ENCODE measurements at places on chromosomes 4 and X. TPM values are rescaled to one million over a fixed set of nuclear protein-coding genes. Genes with fewer than 3 reads are reported as not detected.
A peak's percentile ranks its signal among the peaks of the same experiment; 100 is the strongest.

- ATAC-seq, result no peak
Observed at GRCh38 chrX:32150141-32150540, 1061.2 kb downstream of the DMD start.

GRCh38 chrX:82648062-82648461, 860.0 kb upstream of the POU3F4 start:
- no peak for ATAC-seq

DNA sequence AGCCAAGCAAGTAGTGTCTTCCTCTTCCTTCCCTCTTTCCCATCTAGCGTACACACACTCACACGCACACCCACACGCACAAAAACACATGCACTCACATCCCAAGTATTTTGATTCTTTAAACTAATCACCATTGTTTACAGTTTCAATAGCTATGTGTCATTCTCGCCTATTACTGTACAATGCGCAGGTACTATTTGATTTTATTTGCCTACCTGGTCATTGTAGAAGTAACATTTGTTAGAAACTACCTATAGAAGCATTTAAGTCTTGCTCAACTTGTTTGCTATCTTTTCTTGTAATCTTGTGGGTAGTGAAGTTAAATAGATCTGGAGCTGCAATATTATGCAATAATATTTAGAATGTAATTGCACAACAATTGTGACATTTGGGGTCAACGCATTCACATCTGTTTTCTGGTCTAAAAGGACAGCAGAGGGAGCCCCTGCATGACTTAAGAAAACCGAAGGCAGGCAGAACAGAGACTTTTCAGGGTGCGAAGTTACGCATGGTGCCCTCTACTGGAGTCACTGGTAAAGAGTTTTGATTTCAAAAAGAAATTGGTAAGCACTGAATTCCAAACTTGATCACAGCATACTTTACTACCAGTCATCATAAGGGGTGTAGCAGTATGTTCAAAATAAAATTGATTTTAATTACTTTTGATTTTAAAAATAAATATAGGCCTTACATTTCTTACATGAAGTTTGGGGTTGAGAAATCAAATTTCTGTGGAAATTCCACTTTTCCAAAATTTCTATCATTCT, 503.3 kb upstream of the FAM241A start:
- no peak for ATAC-seq

JADE3 gene
- total RNA-seq, result 0.54 TPM

TMEM164 gene
- total RNA-seq, result 12.2 TPM

- no peak for ATAC-seq
Observed at GRCh38 chr4:81137446-81137845, 77.6 kb downstream of the PRKG2 start.

GRCh38 chrX:47543496-47543895, 17.5 kb upstream of the ARAF start:
- no peak for ATAC-seq

- ATAC-seq, result no peak
Observed at GRCh38 chr4:161454860-161455259, 708.9 kb downstream of the FSTL5 start.

NUP62CL gene
- total RNA-seq, result 5.5 TPM

FAM47A gene
- total RNA-seq, result not detected

C1QTNF7 gene
- total RNA-seq, result not detected

DNA sequence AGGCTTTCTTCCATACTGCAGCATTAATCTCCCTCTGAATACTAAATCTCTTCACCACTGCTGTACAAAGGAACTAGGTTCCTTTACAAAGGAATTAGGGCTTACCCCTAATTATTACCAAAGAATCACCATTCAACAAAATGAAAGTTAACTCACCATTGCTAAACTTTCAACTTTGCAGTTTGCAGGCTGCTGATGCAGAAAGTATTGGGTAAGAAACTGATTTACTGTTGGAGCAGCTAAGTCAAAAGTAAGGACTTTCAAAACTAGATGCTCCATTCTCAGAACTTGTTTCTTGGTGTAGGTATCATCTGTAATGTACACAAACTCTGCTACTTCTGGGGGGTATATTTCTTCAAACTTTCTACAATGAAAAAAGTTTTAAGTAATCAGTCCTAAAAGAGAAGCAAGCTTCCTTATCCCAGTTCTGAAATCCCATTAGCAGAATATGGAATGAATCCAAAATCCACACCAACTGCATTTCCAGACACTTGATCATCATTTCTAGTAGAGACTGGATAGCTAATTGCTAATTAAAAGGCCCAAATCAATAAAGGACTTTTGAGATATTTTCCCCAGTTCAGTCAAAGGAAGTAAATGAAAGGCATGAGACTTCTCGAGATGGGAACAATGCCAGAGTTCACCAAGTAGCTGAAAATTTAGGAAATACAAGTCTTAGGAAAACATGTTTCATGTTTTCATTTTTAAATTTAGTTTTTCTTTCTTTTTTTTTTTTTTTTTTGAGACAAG, 4.3 kb downstream of the CCNA2 start:
- no peak for ATAC-seq

NR0B1 gene
- total RNA-seq, result not detected

SLC9A7 gene
- 13.3 TPM for total RNA-seq

GRCh38 chrX:149531599-149531998, 9.2 kb upstream of the EOLA1 start:
- ATAC-seq, result peak; percentile 65

FAM9B gene
- 0.11 TPM for total RNA-seq

ARR3 gene
- not detected for total RNA-seq

DNA sequence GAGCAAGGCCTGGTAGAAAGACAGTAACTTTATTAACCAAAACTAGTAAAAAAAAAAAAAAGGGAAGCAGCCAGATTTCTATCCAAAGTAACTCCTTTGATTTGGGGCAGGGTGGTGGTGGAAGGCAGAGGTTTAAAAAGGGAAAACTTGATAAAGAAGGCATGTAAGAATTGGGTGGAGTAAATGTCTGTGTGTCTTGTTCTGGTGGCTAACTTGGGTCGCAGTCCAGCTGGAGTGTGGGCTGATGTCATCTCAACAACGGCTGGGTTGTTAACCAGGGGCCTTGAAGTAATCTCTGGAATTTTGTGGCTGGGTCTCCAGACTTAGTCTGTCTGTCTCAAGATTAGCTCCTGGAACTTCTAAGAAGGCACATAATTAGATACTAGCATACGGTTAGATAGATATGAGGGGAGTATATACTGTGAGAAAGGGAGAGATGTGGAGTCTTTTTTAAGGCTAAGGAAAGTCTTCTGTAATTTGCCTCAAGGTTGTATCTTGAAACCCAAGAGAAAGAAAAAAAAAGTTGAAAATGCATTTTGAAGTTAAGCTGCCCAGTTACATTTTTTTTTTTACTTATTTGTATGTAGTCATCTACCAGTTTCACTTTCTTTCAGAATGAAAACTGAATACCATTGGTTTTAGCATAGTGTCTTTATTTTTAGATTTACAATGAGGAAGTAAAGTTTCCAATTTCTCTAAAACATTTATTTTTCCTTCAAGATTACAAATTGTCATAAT, 48.3 kb downstream of the MTHFD2L start:
- ATAC-seq, result no peak

All from activated T-helper 17 cell treated with anti-CD3 and anti-CD28 coated beads, Interleukin-2, amount 50 U/mL, for 72 hours (primary cell).